ENCODE measurements at places on chromosomes 5 and 9. TPM values are rescaled to one million over a fixed set of nuclear protein-coding genes. Genes with fewer than 3 reads are reported as not detected.
A peak's percentile ranks its signal among the peaks of the same experiment; 100 is the strongest.

- no peak for DNase-seq
- H3K27me3 ChIP-seq: peaks cover 32% of the 10 kb centered on the region
- peaks cover 16% of the 10 kb centered on the region for H3K4me1 ChIP-seq
- no peaks in the 10 kb centered on the region for H3K36me3 ChIP-seq
These were observed 1.7 kb upstream of the ZSWIM6 start for GRCh38 chr5:61330341-61330844.

GRCh38 chr5:97453263-97453662 lies 270.2 kb upstream of the RIOK2 start:
- DNase-seq: no peak
- H3K4me3 ChIP-seq: no peak overlapping the region
- no peaks in the 10 kb centered on the region for H3K27me3 ChIP-seq
- H3K4me1 ChIP-seq: no peaks in the 10 kb centered on the region
- no peak overlapping the region for H3K27ac ChIP-seq

DNA sequence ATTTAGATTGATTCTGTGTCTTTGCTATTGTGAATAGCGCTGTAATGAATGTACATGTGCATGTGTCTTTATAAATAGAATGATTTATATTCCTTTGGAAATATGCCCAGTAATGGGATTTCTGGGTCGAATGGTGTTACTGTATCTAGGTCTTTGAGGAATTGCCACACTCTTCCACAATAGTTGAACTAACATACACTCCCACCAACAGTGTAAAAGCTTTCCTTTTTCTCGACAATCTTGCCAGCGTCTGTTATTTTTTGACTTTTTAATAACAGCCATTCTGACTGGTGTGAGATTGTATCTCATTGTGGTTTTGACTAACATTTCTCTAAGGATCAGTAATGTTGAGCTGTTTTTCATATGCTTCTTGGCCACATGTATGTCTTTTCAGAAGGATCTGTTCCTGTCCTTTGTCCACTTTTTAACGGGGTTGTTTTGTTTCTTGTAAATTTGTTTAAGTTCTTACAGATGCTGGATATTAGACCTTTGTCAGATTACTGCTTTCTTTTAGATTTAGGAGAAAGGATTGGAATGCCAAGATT lies 125.0 kb upstream of the NR5A1 start:
- no peaks in the 10 kb centered on the region for H3K36me3 ChIP-seq
- no peaks in the 10 kb centered on the region for H3K27me3 ChIP-seq
- DNase-seq: no peak
- H3K27ac ChIP-seq: no peak overlapping the region

- H3K36me3 ChIP-seq: no peaks in the 10 kb centered on the region
- DNase-seq: no peak
- no peaks in the 10 kb centered on the region for H3K4me1 ChIP-seq
- H3K27ac ChIP-seq: no peak overlapping the region
- H3K27me3 ChIP-seq: no peaks in the 10 kb centered on the region
These were observed 18.1 kb upstream of the ZFR start for GRCh38 chr5:32462618-32463017.

Gene TYRP1
- not detected for total RNA-seq

DNA sequence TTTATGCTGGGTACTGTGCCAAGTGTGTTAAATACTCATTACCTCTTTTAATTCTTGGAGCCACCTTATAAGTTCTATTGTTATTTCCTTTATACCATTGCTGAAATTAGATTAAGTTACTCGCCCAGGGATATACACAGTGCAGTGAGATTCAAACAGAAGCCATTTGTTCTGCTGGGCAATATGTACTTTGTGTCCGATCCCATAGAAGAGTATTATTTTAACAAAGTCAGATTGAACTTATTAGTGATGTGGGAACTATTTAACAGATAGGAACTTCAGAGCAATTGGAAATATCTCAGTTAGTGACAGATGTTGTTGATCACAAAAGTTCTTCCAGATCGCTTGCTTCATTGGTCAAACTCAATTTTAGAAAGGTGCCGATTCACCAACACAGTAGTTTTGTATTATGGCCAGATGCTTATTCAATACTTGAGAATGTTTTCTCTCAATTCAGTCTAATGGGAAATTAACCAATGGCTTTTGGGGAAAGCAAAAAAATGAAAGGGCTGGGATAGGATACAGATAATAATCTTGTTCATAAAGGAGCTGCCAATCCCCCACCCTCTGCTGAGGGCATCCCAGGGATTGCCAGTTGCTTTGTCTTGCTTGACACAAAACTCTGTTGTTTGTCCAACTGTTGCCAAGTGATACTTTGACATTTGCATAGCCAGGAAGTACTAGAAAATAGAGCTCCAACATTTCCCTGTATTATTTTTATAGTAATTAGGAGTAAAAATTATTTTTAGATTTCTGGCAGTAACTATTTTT lies 94.8 kb upstream of the SEMA6A start:
- DNase-seq: no peak
- H3K4me1 ChIP-seq: no peaks in the 10 kb centered on the region
- H3K27me3 ChIP-seq: no peaks in the 10 kb centered on the region
- H3K36me3 ChIP-seq: no peaks in the 10 kb centered on the region
- H3K4me3 ChIP-seq: no peak overlapping the region

- DNase-seq: no peak
- H3K27me3 ChIP-seq: no peaks in the 10 kb centered on the region
- peaks cover 5% of the 10 kb centered on the region for H3K36me3 ChIP-seq
- peak overlapping the region; percentile 82 for H3K4me3 ChIP-seq
- peak overlapping the region; percentile 60 for H3K27ac ChIP-seq
These were observed 464 bp downstream of the GDF9 start for GRCh38 chr5:132865668-132866341.

Gene PITX1
- not detected for total RNA-seq

Gene TAF11L10
- total RNA-seq: not detected

GRCh38 chr9:88808761-88809354 lies 182.4 kb upstream of the S1PR3 start:
- no peaks in the 10 kb centered on the region for H3K27me3 ChIP-seq
- no peak overlapping the region for H3K27ac ChIP-seq
- no peaks in the 10 kb centered on the region for H3K4me1 ChIP-seq
- no peak overlapping the region for H3K4me3 ChIP-seq
- DNase-seq: no peak

Gene TMEM174
- total RNA-seq: not detected

DNA sequence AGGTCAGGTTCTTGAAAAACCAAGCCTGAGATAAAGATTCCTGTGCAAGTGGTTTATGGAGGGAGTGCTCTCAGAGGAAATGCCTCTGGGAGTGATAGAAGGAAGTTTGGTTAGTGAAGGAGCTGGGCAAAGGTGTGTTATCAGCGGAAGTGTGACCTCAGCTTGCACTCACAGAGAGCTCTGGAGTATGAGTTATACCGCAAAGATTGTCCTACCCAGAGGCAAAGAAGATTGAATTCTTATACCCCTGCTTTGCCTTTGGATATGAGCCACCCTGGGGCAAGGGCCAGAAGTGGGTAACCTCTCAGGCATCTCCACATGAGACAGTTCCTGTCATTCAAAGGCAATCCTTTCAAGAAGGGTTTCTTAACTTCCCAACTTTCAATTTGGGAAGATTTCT lies 145.6 kb downstream of the MUSK start:
- H3K36me3 ChIP-seq: no peaks in the 10 kb centered on the region
- H3K27ac ChIP-seq: no peak overlapping the region
- H3K4me1 ChIP-seq: no peaks in the 10 kb centered on the region
- no peak overlapping the region for H3K4me3 ChIP-seq
- no peak for DNase-seq

Gene PCDHA11
- 6.9 TPM for total RNA-seq

DNA sequence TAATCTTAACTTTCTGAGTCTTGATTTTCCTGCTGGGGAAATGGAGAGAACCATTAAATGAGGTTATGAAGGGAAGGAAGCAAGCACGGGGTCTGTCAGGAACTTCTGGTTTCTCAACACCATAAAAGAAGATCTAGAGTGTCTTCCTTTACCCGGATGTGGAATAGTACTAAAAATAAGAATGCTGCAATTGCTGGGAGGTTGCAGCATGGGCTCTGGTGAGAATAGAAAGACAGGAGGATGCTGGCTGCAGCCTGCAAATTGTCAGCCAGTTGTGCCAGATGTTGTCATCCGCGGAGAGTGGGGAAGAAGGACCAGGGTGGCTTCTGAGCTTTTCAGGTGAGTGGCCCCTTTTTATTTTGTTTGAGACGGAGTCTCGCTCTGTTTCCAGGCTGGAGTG lies 69.3 kb upstream of the STC2 start:
- H3K27ac ChIP-seq: no peak overlapping the region
- H3K4me1 ChIP-seq: no peaks in the 10 kb centered on the region
- no peak for DNase-seq
- H3K4me3 ChIP-seq: no peak overlapping the region
- no peaks in the 10 kb centered on the region for H3K27me3 ChIP-seq
- H3K36me3 ChIP-seq: no peaks in the 10 kb centered on the region

DNA sequence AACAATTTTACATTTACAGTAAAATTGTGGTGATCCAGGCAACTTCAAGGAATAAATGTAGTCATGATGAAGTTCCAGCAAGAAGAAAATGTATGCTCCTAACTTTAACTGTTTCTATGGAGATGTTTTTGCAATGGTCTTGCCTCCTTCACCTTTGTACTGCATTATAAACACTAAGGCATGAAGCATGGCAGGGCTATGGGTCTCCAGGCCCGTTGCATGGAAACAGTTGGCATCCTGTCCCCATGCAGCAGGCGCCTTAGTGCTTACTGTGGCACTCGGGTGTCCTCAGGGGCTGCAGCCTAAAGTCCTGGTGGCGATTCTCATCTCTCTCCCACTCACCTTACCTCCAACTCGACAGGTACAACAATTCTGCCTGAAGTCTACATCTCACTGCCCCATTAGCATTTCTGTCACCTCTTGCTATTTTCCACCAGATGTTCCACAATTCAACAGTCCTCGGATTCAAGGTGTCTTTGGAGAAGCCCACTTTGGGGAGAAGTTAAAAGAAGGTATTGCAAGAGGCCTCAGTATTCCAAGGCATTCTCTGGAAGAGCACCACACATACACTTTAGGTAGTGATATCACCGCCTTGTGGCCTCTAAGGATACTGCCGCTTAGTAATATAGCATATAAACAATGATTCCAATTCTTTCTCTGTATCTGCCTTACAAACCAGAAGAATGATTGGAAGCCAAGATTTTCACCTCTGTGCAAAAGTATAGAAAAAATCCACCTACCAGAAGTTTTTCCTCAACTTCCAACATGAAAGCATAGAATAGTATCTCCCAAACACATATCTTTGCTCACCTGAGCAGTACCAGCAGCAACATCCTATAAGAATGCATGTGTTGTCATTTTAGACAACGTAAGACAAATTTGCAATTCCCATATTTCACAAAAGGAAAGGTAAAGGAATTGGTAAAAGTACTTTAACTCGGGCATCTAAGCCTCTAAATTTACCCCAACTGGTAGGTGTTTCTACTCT lies 5.1 kb downstream of the LIFR start:
- H3K4me3 ChIP-seq: no peak overlapping the region
- H3K27me3 ChIP-seq: no peaks in the 10 kb centered on the region
- H3K36me3 ChIP-seq: no peaks in the 10 kb centered on the region
- no peak for DNase-seq
- H3K4me1 ChIP-seq: no peaks in the 10 kb centered on the region

Gene PCDHGA12
- total RNA-seq: 1.3 TPM

Gene CDHR2
- total RNA-seq: 0.43 TPM

GRCh38 chr9:79308012-79308411 lies 263.8 kb upstream of the TLE4 start:
- no peaks in the 10 kb centered on the region for H3K27me3 ChIP-seq
- H3K27ac ChIP-seq: no peak overlapping the region
- no peak overlapping the region for H3K4me3 ChIP-seq
- H3K36me3 ChIP-seq: no peaks in the 10 kb centered on the region

Gene ENC1
- 13.2 TPM for total RNA-seq

GRCh38 chr5:76492819-76493189 lies 89.7 kb downstream of the IQGAP2 start:
- H3K27me3 ChIP-seq: no peaks in the 10 kb centered on the region
- no peak overlapping the region for H3K4me3 ChIP-seq
- no peaks in the 10 kb centered on the region for H3K36me3 ChIP-seq
- no peak overlapping the region for H3K27ac ChIP-seq

DNA sequence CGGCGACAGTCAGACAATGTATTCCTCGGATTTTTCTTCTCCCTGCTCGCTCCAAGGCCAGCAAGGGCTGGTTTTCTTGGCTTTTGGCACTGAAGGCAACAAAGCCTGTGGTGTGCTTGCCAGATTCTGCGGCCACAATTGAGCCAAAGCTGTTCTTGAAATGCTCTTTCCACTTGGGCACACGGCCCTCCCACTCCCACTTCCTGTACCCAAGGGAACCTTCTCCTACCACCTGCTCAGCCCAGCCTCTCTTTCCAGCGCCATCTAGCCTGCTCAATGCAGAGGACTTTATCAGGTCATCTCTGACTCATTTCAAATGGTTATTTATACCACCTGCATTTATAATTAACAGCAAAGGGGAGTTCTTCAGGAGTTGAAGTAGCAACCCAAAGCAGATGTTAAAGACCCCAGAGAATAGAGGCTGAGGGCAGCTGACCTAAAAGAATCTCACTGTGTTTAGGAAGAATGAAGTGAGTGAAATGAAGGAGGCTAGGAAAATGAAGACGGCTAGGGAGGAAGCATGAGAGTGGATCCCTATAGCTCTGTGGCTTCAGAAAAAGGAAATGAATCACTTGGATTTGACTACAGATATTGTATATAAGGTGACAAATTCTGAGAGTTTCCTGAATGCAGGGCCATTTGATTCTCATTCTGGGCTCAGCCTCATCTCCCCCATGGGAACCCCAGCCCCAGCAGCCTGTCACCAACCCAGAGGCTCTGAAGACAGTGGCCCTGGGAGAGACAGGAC lies 439.0 kb downstream of the ENC1 start:
- no peak overlapping the region for H3K27ac ChIP-seq
- H3K4me3 ChIP-seq: no peak overlapping the region
- H3K27me3 ChIP-seq: no peaks in the 10 kb centered on the region
- no peak for DNase-seq
- H3K4me1 ChIP-seq: peaks cover 2% of the 10 kb centered on the region
- H3K36me3 ChIP-seq: no peaks in the 10 kb centered on the region

Gene CAVIN4
- total RNA-seq: 9.1 TPM

GRCh38 chr9:69465473-69465872 lies 140.5 kb downstream of the ENTREP1 start:
- no peaks in the 10 kb centered on the region for H3K36me3 ChIP-seq
- H3K27ac ChIP-seq: no peak overlapping the region
- DNase-seq: no peak
- no peak overlapping the region for H3K4me3 ChIP-seq

DNA sequence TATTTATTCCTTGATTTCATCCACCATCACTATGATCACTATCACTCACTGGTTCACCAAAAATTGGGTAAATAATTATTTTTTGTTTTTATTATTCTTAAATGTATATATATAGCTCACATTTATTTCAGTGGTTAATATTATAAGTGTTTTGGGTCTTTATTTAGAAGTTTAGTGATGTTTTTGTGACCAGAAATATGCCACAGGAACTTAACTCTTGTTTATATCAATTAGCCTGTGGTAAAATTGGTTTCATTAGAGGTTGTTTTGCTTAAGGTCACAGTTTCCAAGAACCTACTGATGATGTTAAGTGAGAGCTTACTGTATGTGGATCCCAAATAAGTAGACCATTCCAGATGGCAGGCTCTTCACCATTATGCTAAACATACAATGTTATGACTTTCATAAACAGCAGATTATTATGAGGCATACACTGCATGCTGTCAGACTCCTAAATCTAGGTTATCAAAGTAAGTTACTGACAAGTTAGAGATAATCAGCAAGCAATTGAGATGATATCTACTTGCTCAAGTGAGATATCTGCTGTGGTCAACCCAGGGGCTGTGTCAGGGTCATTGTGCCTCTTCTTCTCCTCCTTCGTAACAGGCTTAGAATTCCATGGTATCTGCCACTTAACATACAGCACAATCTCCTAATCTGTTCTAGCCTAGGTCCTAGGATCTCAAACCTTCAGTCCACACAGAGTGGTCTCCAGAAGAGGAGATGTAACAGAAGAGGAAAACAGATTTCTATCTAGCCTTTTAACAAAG lies 57.6 kb downstream of the NR3C1 start:
- H3K4me3 ChIP-seq: no peak overlapping the region
- DNase-seq: no peak
- H3K27ac ChIP-seq: no peak overlapping the region
